ENCODE measurements at places on chromosomes 6 and 20. TPM values are rescaled to one million over a fixed set of nuclear protein-coding genes. Genes with fewer than 3 reads are reported as not detected.

Gene SIRPG
- total RNA-seq: not detected

Gene PRSS35
- not detected for total RNA-seq

Gene EYA4
- total RNA-seq: 0.10 TPM

- DNase-seq: no peak
These were observed 377.1 kb downstream of the BTBD9 start for GRCh38 chr6:38262609-38263008.

DNA sequence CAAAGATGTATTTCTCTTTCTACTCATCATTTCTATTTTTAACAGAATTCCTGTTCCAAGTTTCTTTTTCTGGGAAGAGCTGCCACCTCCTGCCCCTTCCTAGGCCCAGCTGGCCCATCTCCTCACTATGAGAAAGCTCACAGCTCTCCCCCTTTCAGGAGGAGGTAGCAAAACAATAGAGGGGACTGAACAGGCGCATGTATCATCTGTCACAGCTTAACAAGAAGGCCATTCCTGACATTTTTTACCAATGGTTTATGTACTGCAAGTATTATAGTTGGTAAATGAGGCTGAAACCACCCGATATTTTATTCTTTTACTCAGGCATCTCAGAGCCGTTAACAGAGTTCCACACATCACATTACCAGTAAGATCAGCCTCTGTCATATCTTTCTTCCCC lies 103.7 kb upstream of the MTHFD1L start:
- DNase-seq: no peak

Gene DEFB124
- not detected for total RNA-seq

Gene DUSP15
- 2.4 TPM for total RNA-seq

Measured in suprapubic skin (tissue), 4 donors.